Karpas-422 (cell line): ENCODE measurements at places on chromosomes 7 and 10.

DNA sequence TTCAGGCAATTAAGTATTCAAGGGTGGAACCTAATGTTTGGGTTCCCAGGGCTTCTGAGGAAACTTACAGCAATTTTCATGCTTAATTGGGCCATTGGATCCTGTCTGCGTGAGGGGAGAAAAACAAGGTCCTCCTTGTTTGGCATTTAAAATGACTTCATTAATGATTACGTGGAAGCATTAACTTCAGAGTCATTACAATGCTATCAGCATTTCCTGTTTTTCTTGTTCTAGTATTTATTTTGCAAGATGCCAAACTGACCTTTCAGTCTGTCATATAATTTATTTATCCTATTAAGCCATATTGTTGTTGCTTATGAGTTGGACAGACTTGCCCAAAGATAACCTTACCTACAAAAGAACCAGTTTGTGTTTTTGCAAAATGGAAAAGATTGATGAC, 324.1 kb upstream of the LRRN3 start:
- DNase-seq, result no peak

DNA sequence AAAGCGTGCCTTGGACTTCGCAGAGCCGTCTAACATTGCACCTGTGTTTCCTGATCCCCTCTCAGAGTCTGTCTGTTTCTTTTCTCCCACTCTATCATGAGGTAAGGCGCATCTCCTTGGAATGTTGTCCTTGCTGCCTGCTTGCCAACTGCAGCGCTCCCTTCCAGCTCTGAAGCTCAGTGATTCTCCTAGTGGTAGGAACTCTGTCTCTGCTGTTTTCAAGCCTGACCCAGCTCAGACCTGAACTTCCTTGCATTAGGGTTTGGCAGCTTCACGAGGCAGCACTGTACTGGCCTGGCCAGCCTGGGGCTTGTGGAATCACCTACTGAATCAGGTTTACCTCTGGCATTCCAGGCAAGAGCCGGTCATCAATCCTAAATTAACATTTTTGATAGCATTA, 123.9 kb downstream of the CREB5 start:
- DNase-seq, result no peak

DNA sequence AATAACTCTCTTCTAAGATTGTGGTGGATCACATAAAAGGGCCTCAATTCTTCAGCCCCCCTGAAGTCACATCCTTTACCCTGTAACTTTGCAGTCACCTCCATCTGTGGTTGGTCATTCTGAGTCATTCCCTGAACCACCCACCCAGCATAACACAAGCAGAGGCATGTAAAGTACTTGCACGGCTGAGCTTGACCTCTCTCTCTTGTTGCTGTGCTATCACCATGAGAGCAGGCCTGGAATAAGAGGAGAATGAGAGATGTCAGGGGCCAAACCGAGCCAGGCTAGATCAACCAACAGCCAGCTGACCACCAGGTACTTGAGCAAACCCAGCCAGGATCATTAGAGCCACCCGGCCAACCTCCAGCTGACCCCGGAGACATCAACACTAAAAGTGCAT, 13.5 kb upstream of the STK17A start:
- no peak for DNase-seq

- no peak for DNase-seq
These were observed 19.4 kb upstream of the CABCOCO1 start for GRCh38 chr10:61643316-61643751.

DNA sequence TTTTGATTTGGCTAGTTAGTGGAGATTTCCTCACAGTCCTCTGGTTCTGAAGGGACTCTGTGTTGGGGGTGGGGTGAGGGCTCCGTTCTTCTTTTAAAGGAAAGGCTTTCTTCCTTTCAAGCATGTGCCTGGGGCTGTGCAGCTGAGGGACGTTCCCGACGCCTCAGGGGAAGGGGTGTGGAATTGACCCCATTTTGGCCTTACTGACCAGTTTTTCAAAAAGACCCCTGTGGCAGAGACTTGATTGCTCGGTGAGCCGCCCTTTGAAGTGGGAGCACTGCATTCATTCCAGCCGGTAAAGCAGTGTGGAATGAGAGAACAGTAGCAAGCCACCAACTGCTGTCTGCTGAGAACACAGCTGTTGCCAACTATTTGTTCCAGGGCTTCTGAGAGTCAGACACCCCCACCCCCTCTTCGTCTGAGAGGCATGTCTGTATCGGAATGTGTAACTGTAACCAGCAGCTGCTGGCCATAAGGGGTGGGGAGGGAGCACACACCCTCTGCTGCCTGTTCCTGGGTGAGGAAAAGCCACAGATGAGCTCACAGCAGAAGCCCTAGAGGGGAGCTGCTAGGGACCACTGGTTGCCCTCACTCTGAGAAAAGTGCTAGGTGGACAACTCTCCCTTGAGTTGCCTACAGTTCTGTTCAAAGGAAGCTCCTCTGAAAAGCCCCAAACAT, 33.2 kb downstream of the WBP1L start:
- DNase-seq, result no peak

GRCh38 chr10:21293518-21294356, 231.7 kb downstream of the SKIDA1 start:
- DNase-seq, result no peak

DNA sequence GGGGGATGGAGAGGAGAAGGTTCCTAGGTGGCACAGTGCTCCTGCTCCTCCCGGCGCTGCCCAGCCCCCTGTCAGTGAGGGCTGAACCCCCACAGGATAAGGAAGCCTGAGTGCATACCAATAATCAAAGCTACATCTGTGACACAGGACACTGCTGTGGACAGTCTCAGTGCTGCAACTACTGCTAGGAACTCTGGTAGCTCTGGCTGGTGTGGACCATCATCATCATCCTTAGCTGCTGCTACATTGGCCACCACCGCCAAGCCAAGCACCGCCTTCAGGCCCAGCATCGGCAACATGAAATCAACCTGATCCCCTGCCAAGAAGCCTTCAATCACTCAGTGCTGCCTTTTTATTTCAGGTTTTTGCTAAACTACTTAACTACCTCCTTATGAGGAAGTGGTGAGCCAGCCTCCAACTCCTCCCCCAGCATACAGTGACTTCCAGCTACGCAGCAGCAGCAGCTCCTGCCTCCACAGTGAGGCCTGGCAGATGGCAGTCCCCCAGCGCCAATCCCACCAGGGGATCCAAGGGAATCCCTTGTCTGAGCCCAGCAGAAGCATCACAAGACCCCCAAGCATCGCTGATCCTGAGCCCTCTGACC, 32.1 kb upstream of the SLC26A4 start:
- DNase-seq, result no peak

DNA sequence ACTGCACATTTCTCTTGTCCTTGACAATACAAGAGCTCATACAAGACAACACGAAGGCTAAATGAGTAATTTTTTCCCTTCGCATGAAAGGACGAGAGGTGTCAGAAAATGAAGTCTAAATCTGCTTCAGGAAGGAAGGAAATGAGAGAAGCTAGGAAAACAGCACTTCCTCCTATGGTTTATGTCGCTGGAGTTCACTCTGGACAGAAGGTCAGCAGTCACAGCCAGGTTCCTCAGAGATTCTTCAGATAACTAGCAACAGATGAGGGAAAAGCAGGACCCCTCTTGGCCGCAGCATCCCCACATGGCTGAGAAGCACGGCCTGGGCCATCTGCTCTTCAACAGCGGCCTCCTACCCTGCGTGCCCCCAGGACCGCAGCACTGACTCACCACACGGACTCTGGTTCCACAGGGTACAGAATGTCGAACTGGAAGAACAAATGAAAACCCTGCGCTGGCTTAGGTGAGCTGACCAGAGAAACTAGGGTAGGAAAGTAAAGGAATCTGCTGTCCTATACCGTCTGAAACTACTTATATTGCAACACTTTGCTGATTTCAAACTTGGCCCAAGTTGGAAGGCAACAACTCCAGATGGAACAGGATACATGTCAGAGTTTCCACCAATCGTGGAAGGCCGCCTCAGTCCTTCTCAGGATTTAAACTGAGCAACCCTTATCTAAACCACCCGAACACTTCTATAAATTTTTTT, 26.3 kb downstream of the DNMBP start:
- DNase-seq, result peak; percentile 74

DNA sequence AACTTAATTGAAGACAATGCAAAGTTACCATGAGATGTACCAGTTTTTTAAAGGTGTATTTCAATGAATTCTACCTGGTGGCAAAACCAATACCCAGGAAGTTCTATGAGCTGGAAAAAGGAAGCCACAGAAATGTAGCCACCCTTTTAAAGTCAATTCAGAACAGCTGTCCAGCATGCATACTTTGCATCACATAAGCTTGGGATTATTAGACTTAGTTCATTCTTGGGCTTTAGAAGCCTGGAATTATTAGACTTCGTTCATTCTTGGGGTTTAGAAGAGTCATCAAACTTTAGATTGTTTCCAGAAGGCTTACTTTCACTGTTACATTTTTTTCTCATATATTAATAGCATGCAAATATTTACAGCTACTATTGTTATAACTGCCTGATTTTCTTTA, 20.9 kb downstream of the SLC25A13 start:
- DNase-seq, result no peak

- no peak for DNase-seq
These were observed 90.3 kb downstream of the CCNY start for GRCh38 chr10:35426657-35427056.

GRCh38 chr10:106714734-106715555, 449.6 kb downstream of the SORCS1 start:
- DNase-seq, result no peak

DNA sequence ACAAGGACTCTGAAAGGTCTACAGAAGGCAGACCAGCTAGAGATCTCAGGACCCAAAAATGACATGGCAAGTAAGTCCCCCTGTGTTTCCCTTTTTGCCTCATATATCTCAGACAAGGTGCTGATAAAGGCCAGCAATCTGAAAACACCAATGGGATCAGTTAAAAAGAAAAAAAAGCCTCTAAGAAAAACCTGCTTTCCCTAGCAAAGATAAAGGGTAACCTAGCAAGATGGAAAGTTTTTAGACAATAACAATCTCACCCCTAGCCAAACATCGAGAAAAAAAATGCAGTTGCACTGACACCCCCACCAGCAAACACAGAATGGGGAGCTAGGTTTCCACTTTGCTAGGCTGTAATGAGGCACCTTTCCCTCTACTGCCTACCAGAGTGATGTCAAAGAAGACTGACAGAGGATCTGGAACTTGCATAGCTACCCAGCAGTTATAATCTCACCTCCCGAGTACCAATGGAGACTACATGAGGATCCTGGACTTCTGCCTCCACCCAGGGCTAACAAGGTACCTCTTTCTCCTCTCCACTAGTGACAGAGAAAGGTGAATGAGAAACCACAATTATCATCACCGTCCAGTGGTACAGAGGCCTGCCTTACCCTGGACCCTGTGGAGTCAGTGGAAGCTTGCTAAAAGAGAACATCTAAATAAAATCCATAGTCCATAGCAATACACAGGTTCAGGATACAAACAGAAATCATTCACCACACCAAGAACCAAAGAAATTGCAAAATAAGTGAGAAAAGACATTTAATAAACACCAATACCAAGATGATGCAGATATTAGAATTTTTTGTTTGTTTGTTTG, 240.8 kb downstream of the ARHGAP12 start:
- DNase-seq, result no peak

DNA sequence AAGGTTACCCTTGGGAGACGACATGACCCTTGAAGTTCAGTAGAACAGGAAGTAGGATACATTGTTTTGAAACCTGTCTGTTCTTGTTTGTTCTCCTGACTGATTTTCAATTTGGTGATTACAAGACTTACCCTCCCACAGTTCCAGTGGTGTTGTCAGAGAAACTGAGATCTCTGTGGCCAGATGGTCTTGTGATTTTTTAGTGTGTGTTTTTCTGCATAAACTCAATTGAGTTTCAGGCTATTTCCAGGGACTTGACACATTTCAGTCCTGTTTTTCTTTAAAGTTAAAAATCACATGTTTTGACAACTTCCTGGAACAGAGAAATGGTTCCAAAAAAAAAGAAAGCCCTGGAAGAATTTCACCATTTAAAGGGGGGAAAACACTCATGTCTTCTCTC, 22.3 kb downstream of the PIK3CG start:
- no peak for DNase-seq

DNA sequence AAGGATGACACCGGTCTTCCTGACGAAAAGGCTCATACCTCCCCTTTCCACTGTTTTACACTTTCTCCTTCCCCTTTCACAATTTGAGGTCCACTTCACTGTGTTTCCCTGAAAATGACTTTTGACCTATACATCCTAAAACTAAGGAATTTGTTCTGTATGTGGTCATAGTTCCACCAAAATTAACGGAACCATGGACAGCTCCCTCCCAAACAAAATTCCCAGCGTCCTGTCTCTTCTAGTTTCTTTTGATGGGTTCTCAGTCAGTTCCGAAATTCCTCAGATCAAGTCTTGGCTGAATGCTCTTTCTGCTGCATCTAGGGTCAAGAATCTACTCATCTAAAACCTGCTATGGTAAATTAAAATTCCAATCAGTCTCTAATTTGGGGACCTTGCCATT, 1191.9 kb downstream of the CNTNAP2 start:
- no peak for DNase-seq

DNA sequence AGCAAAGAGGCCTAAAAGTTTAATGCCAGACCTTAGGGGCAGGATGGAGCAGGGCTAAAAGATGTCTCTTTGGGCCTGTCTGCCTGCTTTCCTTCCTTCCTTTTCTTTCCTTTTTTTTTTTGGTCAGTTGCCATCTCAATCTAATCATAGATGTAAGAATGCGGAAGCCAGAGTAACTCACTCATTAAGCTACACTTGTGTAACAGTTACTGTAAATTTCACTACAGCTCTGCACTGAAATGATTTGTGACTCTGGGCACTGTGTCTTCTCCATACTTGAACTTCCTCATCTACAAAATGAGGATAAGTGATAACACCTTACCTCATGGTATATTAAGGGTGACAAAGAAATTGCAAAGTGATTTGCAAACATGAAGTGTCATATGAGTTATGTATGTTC, 75.5 kb upstream of the AGK start:
- DNase-seq, result no peak

DNA sequence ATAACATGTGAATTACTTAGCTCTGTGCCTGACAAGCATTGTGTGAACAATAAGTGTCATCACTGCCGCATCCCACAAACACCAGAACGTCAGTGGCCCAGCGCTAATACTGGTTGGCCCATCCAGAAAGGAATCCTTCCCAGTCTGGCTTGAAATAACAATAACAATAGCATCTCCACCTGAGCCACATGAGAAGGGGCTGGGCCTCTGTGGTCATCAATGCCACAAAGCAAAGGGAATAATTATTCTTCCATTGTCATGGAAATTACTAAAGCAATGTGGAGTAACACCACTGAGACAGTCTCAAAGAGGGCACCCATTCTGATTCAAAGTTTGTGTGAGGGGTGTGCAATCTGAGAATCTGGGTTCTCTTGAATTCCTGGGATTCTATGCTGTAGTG, 105.7 kb upstream of the INHBA start:
- no peak for DNase-seq
